ENCODE measurements at places on chromosomes 7 and 10. TPM values are rescaled to one million over a fixed set of nuclear protein-coding genes. Genes with fewer than 3 reads are reported as not detected.

Gene CD36
- 0.10 TPM for polyA plus RNA-seq

Gene CPXM2
- not detected for polyA plus RNA-seq

Gene HBP1
- polyA plus RNA-seq: 27.2 TPM

Gene GIMAP7
- polyA plus RNA-seq: not detected

Gene MYL7
- polyA plus RNA-seq: not detected

Gene CPVL
- 0.16 TPM for polyA plus RNA-seq

Gene CDH23
- polyA plus RNA-seq: 0.18 TPM

Gene TAS2R5
- 0.75 TPM for polyA plus RNA-seq

Gene AHR
- 0.13 TPM for polyA plus RNA-seq

Gene IFIT1B
- 0.03 TPM for polyA plus RNA-seq

Gene PDE1C
- 4.6 TPM for polyA plus RNA-seq

Gene NANOS1
- polyA plus RNA-seq: 0.86 TPM

Gene TACC2
- 8.8 TPM for polyA plus RNA-seq

Gene SAP25
- polyA plus RNA-seq: 1.0 TPM

Gene PRKG1
- polyA plus RNA-seq: 4.3 TPM

Gene CHST3
- polyA plus RNA-seq: 6.0 TPM

Gene SH2B2
- 4.7 TPM for polyA plus RNA-seq

Gene GRM3
- not detected for polyA plus RNA-seq

Gene ING3
- 12.5 TPM for polyA plus RNA-seq

Gene EPHA1
- 0.26 TPM for polyA plus RNA-seq

Gene ATOH7
- 0.12 TPM for polyA plus RNA-seq

Gene SFTPA1
- not detected for polyA plus RNA-seq

Gene VSTM2A
- polyA plus RNA-seq: not detected

Gene CYP2W1
- 0.10 TPM for polyA plus RNA-seq

Gene TMEM213
- not detected for polyA plus RNA-seq

Gene KIF11
- polyA plus RNA-seq: 3.8 TPM

Gene SLC29A4
- polyA plus RNA-seq: 12.3 TPM

Gene TAS2R4
- polyA plus RNA-seq: 0.19 TPM

Gene ANKRD30A
- polyA plus RNA-seq: not detected

Gene AKR1C8
- not detected for polyA plus RNA-seq

Gene CCL26
- polyA plus RNA-seq: not detected

Gene PGAM2
- 1.5 TPM for polyA plus RNA-seq

Gene ETV1
- 24.9 TPM for polyA plus RNA-seq

Gene ZNF518A
- polyA plus RNA-seq: 1.7 TPM

Gene PNLIPRP1
- not detected for polyA plus RNA-seq

Gene HTR7
- polyA plus RNA-seq: 0.16 TPM

Gene CYP2C19
- polyA plus RNA-seq: not detected

Gene ACTR3C
- 0.16 TPM for polyA plus RNA-seq

Gene LYZL1
- not detected for polyA plus RNA-seq

Gene SPDYE6
- polyA plus RNA-seq: not detected

Gene TMEM184A
- 1.5 TPM for polyA plus RNA-seq

Gene FAM25G
- polyA plus RNA-seq: not detected

Gene OR2A42
- polyA plus RNA-seq: not detected

Data from SK-N-SH (cell line).